M059J (cell line): ENCODE measurements at places on chromosomes 2 and 18. TPM values are rescaled to one million over a fixed set of nuclear protein-coding genes. Genes with fewer than 3 reads are reported as not detected.
A peak's percentile ranks its signal among the peaks of the same experiment; 100 is the strongest.

- no peak for DNase-seq
Observed at GRCh38 chr2:207939342-207940108, 85.8 kb downstream of the PLEKHM3 start.

GRCh38 chr18:28127763-28128658 is 48.9 kb downstream of the CDH2 start:
- peak; percentile 73 for DNase-seq

DNA sequence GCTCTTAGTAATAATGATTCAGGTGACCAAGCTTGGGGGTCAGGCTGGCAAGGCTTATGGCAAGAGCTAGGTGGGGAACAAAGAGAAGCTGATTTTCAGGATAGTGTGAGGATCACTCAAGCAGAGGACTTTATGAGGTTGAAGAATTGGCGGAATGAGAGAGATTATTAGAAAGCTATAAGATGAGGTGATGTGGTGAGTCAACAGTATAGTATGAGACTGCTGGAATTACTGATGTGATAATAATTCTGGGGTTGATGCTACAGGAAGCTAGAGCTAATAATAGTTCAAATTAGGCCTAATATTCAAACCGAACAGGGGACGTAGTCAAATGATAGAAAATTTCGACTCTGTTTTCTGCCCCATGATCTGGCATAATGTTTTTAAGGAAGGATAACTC is 2115.3 kb upstream of the PIK3C3 start:
- peak; percentile 37 for DNase-seq

DNA sequence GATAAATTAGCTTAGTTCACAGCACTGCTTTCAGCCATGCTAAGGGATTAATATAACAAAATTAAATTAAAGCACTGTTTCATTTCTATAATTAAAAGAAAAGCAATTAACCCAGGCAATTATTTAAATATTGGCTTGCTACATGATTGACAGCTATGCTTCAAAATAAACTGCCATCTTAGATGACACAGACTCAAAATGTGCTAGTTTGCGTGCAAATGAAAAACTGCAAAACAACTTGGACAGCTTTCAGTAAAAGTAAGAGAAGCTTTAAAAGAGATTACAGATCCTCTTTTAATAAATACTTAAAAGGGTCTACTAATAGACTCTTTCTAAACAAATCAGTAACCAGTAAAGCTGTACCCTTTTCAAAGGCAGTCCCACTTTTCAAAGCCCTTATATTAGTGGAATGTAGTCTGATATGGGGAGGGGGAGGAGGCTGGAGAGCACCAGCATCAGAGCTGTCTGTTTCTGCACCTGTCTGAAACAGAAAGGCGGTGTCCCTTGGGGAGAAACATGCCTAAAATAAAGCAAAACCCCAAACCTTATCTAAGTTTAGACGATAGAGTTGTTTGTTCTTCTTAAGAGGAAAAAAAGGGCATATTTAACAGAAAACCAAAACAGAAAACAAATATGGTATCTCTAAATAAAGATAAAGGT is 20.8 kb downstream of the EIF2AK3 start:
- DNase-seq = no peak

DNA sequence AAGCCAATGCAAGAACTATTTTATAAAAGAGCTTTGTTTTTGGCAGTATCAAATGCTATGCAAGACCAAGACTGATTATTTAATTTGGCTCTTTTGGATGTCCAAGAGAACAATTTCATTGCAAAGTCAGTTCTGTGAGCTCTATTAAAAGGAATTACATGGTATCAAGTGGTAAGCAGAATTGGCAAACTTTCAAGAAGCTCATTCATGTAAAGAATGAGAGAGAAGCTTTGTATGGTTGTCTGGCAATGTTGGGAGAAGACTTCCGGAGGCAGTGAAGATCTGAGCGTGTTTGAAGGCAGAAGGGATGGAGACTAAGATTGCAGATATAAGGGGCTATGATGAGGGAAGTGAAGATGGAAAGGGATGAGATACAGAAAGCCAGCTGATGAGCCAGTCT is 49.6 kb downstream of the CPS1 start:
- no peak for DNase-seq

MARCHF4 gene
- total RNA-seq = 5.0 and 6.5 TPM in 2 replicates

GRCh38 chr18:579238-579637 is 942 bp upstream of the CETN1 start:
- no peak for DNase-seq

- no peak for DNase-seq
Observed at GRCh38 chr2:233838726-233839446, 15.4 kb downstream of the HJURP start.

DNA sequence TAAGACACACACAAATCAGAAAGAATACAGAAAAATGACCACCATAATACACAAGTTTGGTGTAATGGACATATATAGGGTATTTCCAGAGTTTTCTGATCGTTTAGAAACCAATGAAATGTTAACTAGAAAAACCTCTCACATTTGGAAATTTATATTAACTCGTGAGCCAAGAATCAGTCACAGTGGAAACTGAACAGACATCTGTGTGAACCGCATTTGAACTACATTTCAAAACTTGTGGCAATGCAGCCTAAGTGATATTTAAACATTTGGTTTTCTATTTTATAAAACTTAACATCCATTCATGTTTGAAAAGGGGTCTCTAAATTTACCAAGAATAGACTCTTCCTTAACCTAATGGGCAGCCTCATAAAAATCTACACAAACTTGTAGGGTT is 29.0 kb upstream of the KCNG2 start:
- no peak for DNase-seq

CD207 gene
- total RNA-seq = not detected in 2 replicates

GRCh38 chr2:61090386-61090921 is 24.8 kb downstream of the SANBR start:
- DNase-seq = no peak

CFAP65 gene
- total RNA-seq = not detected in 2 replicates

GPR155 gene
- 1.6 and 2.5 TPM in 2 replicates for total RNA-seq

- DNase-seq = peak; percentile 75
Observed at GRCh38 chr2:143429932-143430679, 300.9 kb downstream of the ARHGAP15 start.

- peak; percentile 94 for DNase-seq
Observed at GRCh38 chr2:12057436-12058166, 311.2 kb downstream of the LPIN1 start.

CYP27C1 gene
- 0.96 and 1.7 TPM in 2 replicates for total RNA-seq

CYRIA gene
- total RNA-seq = 0.02 TPM in 1 of 2 replicates, not detected in the other

DNA sequence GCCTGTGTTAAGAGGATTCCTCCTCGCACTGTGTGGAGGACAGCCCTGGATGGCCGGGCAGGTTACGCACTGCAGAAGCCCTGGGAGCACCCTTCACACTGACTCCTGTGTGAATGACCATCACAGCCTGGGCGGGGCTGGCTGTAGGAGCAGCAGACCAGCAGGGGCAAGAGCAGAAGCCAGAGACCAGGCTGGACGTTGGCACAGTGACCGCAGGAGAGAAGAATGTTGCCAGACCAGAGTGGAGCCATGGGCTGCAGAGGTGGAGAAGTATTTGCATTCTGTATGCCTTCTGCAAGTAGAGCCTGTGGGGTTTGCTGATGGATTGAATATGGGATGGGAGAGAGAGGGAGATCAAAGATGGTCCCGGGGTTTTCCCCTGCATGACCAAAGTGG is 23.1 kb downstream of the LRRFIP1 start:
- DNase-seq = no peak

DNA sequence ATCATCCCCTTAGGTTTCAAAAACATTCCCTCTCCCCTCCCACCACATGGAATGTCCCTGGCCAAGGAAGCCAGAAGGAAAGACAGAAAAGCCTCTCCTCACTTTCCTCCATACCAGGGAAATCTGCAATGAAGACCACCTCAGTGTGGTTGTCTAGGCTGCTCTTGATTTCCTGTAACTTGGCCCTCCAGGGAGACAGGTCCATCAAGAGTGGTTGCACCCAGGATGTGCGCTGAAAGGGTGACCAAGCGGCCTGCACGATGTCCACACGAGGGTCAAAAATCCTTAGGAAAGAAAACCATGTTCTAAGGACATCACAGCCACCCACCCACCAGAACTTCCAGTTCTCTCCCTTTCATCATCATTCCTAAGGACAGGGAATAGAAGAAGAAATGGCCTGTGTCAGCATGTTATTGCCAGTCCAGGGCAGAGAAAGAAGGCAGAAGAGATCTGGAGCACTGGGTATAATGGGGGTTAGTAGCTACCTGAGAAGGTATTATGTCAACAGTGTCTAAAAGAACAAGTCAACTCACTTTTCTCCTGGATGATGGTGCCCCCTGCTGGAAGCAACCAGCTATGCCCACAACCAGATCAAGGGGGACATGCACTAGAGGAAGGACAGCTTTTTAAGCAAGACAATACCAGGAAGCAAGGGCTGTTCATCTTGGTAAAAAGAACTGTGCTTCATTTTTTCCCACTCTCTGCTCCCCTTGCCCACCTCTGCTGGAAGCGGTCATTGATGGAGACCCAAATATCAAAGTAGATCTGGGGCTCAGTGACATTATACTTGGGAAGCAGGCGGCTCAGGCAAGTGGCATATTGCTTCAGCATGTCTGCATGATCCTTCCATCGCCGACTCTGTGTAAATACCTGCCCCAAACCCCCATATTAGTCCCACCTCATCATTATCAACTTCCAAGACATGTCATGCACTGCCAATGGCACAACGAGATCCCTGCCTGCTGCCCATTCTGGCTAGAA is 9.3 kb downstream of the GGCX start:
- DNase-seq = peak; percentile 70

- no peak for DNase-seq
Observed at GRCh38 chr2:5530011-5530696, 162.0 kb upstream of the SOX11 start.

GRCh38 chr2:220065581-220065980 is 438.2 kb downstream of the SLC4A3 start:
- no peak for DNase-seq

- DNase-seq = no peak
Observed at GRCh38 chr18:54766634-54767033, 61.6 kb upstream of the RAB27B start.

- no peak for DNase-seq
Observed at GRCh38 chr2:73238976-73239375, 4.9 kb downstream of the CCT7 start.

- DNase-seq = peak; percentile 88
Observed at GRCh38 chr2:227414846-227415245, 27.1 kb upstream of the SCYGR1 start.

DNA sequence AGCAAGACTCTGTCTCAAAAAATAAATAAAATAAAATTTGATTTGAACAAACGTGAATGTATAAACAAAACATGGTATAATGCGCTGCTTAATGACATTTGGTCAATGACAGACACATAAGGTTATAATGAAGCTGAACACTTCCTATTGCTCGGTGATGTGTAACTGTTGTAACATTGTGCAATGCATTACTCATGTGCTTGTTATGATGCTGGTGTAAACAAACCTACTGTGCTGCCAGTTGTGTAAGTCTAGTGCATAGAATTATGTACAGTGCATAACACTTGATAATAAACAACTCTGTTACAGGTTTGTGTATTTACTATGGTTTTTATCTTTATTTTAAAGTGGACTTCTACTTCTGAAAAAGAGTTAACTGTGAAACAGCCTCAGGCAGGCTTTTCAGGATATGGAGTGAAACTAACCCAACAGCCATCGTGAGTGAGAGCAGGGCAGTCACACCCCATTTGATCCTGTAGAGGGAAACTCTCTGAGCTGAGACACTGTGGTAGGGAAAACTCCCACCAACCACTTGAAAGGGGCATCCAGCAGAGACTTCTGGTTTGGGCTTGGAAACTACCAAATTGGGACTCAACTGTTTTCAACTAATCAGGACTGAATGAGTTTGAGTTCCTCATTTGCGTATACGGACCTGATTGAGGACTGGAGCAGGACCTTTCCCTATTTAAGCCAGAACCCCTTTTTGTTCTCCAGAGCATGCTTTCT is 8.7 kb upstream of the RPRD1A start:
- peak; percentile 87 for DNase-seq

DNA sequence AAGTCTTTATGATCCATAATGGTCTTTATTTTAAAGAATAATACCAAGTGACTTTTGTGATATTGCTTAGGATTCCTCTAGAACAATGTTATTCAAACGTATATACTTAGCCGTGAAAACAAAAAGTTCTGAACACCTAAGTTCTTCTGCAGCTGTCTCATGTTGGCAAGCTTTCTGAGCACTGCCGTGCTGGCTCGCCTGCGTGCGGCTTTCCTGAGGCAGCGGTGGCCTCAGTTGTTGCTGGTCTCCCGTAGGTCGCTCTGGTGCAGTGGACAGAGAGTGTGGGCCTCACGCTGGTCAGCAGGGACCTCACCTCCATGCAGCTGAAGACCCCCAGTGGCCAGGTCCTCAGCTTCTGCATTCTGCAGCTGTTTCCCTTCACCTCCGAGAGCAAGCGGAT is 66.8 kb upstream of the NFATC1 start:
- DNase-seq = no peak

KHK gene
- 0.34 and 0.37 TPM in 2 replicates for total RNA-seq

SATB2 gene
- 7.5 and 7.8 TPM in 2 replicates for total RNA-seq

C2orf81 gene
- 0.57 and 1.6 TPM in 2 replicates for total RNA-seq

DNA sequence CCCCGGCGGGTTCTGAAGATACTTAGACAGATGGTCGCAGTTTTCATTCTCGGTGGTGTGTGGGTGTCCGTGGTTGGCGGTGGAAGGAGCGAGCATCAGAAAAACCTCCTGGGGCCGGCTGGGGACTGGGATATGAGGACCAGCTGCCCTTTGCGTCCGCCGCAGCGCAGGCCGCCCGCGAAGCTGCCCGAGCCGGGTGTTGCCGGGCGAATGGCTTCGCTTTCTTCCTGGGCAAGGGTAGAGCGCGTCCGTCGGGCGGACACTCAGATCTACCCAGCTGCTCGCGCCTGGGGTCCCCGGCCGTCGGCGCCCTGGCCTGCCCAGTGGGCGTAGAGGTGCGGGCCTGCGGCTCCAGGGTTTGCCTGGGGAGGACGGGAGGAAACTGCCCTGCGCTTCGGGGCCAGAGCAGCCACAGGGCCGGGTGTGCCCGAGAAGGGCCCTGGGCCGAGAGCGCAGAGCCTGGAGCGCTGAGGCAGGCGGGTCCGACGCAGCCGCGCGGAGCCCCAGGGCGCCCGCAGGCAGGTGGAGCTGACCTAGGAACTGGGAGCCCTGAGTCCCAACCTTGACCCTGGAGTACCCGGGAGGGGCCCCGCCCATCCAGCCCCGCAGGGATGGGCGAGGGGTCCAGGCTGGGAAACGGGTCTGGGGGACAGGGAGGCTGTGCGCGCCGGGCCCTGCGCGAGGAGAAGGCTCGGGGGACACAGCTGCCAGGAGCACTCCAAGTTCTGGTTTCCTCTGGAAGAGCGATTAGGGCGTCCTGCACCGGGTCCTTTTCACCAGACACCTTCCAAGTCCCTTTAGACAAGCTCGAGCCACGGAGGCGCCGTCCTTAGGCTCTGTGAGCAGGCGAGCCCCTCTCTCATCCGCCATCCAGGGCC is 1.3 kb downstream of the TWIST2 start:
- peak; percentile 21 for DNase-seq
